ENCODE measurements at places on chromosomes 1 and 21.

GRCh38 chr1:33234588-33234990 is 21.7 kb upstream of the ZNF362 start:
- no peak for DNase-seq

DNA sequence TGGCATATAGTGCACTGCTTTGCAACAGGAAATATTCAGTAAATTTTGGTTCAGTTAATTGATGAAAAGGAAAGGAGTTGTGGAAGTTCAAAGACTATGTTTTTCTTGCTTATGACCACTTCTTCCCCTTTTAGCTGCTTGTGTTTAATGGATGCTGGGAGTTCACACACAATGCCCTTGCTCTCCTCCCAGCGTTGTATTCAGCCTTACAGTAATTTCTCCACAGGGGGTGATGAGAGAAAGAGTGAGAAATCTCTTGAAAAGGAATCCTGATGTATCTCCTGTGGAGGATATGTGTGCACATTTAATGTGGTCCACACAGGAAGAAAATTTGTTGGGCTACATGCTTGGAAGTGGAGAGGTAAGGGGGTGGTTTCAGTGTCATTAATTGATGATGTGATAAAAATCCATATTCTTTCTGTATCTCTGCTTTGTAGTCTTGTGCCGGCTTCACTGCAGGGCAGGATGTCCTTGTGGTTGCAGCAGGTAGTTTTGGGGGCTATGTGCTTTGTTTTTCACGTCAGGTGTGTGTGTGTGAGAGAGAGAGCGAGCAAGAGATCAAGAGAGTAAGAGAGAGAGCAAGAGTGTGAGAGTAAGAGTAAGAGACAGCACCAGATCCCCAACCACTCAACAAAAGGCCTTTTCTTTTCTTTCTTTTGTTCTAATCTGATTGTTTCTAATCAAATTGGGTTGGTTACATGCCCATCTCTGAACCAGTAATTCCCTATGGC is 204.4 kb downstream of the RWDD3 start:
- DNase-seq: no peak

- no peak for DNase-seq
These were observed 26.6 kb upstream of the CASZ1 start for GRCh38 chr1:10823000-10823401.

DNA sequence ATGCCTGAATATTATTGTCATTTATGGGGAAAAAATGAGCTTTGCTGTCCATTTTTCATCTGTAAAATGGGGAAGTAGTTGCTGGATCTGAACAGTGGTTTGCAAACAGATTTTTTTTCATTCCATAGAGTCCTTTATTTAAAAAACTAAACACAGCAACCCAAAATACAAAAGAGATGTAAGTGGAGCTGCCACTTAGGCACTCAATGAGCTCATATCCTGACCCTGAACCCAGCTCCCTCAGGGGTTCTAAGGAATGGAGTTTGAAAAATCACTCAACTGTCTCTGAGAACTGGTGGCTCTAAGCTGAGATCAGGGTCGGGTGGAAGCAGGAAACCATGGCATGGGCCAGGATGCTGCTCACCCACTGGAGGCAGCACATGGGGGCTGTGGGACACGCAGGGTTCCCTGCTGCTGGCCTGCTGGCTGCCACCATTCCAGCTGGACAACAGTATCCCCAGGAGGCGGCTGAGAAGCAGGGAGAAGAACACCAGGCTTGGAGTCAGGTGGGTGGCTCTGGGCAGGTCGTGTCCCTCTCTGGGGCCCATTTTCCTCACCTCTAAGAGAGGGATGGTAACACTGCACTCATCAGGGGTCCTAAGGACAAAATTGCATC is 9.6 kb upstream of the ECE1 start:
- no peak for DNase-seq

DNA sequence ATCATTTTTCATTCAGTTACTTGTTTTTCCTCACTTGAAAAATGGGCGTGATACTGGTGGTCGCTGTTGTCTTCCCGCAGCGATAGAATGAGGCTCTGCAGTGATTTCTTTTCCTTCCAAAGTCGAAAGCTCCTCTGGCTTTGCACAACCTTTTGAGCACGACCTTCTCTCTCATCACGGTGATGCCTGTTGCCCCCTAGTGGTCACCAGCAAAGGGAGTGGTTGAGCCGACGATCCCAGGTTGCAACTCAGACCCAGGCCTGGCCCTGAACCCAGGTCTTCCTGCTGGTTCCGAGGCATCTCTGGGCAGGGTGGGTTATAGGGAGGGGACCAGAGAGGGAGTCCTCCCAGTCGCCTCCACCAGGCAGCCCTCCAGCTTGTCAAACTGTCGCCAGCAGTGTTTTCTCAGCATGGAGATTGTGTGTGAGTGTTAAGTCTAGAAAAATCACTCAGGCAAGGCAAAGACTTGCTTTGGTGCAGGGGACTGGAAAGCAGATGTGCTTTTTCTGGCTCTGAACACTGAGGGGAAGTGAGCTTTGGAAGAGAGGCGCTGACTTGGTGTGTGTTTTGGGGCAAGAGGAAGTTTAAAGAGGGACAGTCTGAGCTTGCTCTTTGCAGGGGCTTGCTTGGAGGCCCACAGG is 285.3 kb downstream of the CAMTA1 start:
- DNase-seq: peak; percentile 22

- DNase-seq: peak; percentile 48
These were observed 65.3 kb downstream of the ZNF697 start for GRCh38 chr1:119582801-119583200.

Measured in CD4-positive, alpha-beta T cell treated with Interferon alpha-2 for 1 hour (primary cell).